ENCODE measurements at places on chromosomes 1 and 21.
A peak's percentile ranks its signal among the peaks of the same experiment; 100 is the strongest.

DNA sequence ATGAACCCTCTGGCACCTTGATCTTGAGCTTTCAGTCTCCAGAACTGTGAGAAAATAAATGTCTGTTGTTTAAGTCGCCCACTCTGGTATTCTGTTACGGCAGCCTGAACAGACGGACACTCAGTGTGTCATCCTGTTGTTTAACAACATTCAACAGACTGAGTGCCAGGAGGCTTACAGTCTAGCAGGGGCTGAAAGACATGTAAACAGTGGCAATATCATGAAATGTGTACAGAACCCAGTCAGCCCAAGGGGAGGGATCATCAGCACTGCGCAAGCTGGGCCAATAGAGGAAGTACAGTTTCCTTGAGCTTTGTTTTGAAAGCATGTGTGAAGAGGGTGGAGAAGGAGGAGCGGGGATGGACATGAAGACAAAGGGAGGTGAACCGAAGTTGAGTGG is 13.6 kb downstream of the DIP2A start:
- DNase-seq: peak; percentile 66

- DNase-seq: peak; percentile 79
These were observed 69.2 kb downstream of the FASLG start for GRCh38 chr1:172727956-172728603.

GRCh38 chr1:51768971-51769588 is 109.4 kb downstream of the NRDC start:
- peak; percentile 70 for DNase-seq

GRCh38 chr21:27359141-27359540 is 392.3 kb upstream of the ADAMTS5 start:
- DNase-seq: no peak

DNA sequence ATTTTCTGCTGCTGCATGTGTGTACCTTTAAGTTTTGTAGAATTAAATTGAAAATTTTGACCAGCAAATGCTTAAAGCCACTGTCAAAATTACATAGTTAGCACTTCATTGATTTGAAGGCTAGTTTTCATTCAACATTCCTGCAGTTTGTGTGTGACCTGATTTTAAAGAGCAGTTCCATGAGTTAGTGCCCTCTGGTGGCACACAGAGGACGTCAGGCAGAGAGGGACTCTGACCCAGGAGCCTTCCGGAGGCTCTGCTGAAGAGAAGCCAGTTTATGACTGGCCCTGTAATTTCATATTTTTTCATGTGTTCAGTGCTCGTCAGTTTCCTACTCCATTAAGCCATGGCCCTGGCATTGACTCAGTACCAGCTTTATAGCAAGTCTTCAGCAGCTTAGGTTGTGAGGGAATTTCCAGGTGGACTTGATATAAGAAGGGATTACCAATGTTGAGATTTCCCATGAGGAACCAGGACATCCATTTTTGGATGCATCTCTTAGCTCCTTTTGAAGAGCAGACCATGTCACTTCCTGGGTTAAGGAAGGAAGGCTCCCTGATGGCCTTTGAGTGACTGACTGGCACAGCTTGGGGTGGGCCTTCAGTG is 104.7 kb downstream of the CAMTA1 start:
- DNase-seq: peak; percentile 64

GRCh38 chr1:159936273-159936904 is 9.0 kb downstream of the IGSF9 start:
- peak; percentile 87 for DNase-seq

- DNase-seq: no peak
These were observed 4.4 kb downstream of the ELOVL1 start for GRCh38 chr1:43363283-43363934.

- DNase-seq: no peak
These were observed 78.2 kb upstream of the FGGY start for GRCh38 chr1:59218521-59219236.

- no peak for DNase-seq
These were observed 112.0 kb downstream of the PDE4B start for GRCh38 chr1:65904681-65905083.

GRCh38 chr1:212760126-212760823 is 31.3 kb downstream of the NSL1 start:
- peak; percentile 42 for DNase-seq

DNA sequence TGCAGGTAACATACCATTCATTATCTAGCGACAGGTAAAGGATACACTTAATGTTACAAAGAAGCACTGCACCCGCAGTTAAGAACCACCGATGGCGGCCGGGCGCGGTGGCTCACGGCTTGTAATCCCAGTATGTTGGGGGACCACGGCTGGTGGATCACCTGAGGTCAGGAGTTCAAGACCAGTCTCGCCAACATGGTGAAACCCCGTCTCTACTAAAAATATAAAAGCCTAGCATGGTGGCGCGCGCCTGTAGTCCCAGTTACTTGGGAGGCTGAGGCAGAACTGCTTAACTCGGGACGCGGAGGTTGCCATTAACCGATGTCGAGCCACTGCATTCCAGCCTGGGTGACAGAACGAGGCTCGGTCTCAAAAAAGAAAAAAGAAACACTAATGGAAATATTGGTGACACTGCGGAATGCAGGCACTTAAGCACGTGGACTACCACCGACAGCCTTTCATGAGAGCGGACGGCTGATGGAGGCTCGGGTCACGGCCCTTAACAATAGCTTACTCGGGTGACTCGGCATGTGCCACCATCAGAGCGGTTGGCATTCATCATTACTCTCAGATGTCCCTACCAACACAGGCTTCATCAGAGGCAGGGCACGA is 542 bp downstream of the GAS5 start:
- no peak for DNase-seq

GRCh38 chr1:72678683-72679082 is 396.3 kb upstream of the NEGR1 start:
- DNase-seq: no peak

GRCh38 chr1:168136709-168137514 is at the start of gene GPR161:
TSS of gene GPR161 (minus strand) at chr1:168136930. CDS start at chr1:168104850, 32,080 bp downstream.
- peak; percentile 60 for DNase-seq

- DNase-seq: peak; percentile 10
These were observed 50.8 kb downstream of the PAX7 start for GRCh38 chr1:18681423-18681835.

DNA sequence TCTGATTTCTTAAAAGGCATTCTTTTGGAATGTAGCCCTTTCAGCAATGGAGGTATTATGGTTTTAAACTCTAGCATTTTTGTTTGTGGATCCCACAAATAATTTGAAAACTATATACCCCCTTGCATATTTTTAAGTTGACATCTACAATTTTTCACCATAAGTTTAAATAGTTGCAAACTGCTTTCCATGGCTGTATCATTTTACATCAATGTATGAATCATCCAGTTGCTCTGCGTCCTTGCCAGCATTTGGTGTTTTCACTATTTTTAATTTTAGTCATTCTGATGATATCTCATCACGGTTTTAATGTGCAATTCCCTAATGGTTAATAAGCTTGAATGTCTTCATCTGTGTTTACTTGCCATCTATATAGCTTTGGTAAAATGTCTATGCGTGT is 20.7 kb downstream of the DIPK1A start:
- no peak for DNase-seq

DNA sequence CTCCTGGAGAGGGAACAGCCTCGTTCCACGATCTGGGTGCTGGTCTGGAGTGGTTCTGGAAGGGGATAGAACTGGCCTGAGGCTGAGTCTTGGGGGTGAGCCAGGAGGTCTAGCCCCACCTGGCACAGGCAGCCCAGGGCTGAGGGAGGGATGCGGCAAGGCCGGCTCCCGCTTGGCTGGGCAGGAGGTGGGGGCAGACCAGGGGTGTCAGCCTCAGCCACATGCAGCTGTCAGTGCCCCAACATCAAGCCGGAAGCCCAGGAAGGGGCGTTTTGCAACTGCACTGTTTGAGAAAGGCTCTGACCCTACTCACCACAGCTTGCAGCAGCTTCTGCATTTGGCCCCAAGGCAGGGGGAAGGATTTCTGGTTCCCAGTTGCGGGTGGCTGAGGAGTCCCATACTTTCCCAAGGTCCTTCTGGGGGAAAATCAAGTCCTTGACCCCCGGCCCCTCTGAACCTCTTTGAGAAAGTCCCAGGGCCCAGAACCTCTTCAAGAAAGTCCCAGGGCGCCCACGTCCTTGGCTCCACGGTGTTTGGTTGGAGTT is 2.0 kb downstream of the EFHD2 start:
- DNase-seq: peak; percentile 85

DNA sequence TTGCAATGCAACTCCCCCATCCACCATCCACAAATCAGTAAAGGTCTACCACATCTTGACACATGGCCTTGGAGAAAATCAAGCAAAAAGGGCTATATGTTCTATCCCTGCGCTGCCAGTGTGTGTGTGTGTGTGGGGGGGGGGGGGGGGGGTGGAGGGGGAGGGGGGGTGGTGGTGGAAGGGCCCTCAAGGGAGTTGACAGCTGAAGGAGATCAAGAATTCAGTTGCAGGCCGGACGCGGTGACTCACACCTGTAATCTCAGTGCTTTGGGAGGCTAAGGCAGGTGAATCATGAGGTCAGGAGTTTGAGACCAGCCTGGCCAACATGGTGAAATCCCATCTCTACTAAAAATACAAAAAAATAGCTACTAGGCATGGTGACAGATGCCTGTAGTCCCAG is 37.6 kb upstream of the CLIC4 start:
- no peak for DNase-seq

DNA sequence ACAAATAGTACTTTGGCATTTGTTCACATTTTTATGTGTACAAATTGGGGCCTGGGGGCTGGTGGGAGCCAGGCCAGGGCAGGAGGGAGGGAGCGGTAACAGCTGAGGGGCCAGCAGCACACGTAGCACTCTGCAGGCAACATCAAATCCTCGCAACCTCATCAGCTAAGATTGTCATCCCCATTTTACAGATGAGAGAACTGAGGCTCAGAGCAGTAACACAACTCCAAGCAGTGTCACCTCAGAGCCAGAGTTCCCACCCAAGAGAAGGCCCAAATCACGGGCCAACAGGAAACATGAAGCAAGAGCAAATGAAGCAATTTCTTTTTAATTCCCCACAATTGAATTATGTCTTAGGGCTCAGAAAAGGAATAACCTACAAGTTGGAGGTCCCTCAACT is 14.1 kb downstream of the IFFO2 start:
- no peak for DNase-seq

GRCh38 chr1:41152622-41153044 is 89.5 kb downstream of the SCMH1 start:
- DNase-seq: no peak

- no peak for DNase-seq
These were observed 38.6 kb upstream of the IL12RB2 start for GRCh38 chr1:67269061-67269460.

GRCh38 chr1:116379057-116379630 is 6.1 kb downstream of the ATP1A1 start:
- no peak for DNase-seq

DNA sequence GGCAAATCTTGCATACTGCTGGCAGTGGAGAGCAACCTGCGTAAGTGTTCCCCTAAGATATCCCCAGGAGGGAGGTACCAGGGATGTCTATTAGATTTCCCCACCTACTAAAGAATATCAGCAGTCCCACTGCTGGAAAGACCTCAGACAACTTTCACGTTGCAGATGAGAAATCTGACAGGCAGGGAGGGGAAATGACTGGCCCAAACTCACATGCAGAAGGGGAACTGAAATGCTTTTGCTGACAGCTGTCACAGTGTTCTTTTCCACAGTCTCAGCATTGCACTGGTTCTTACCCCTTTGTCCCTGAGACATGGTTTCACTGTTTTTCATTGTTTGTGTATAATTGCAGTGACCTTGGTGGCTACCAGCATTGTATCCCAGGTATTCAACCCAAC is 84.8 kb upstream of the ATP1A1 start:
- no peak for DNase-seq

DNA sequence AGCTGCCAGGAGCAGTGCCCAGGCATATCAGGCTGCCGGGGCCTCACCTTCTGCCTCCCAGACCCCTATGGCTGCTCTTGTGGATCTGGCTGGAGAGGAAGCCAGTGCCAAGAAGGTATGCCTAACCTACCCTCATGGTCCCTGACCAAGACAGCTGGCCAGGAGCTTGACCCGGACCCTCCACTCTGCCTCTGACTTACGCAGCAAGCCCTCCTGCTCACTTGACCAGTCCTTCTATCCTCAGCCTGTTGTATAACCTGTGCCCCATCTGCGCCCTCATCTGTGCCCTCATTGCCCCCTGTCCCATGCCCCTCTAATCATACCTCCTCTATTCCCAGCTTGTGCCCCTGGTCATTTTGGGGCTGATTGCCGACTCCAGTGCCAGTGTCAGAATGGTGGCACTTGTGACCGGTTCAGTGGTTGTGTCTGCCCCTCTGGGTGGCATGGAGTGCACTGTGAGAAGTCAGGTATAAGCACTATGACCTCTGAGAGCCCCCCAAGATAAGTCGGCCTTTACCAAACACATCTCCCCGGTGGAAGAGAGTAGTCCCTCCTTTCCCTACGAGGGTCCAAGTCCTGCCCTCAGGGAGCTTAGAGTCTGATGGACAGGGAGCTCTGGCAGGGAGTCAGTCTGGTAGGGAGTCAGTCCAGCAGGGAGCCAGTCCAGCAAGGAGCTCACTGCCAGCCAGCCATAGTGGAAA is 6.8 kb downstream of the TIE1 start:
- DNase-seq: no peak

- peak; percentile 74 for DNase-seq
These were observed 13.6 kb upstream of the FAM89A start for GRCh38 chr1:231053493-231054162.

- no peak for DNase-seq
These were observed 24.8 kb upstream of the ACBD6 start for GRCh38 chr1:180527101-180527669.

DNA sequence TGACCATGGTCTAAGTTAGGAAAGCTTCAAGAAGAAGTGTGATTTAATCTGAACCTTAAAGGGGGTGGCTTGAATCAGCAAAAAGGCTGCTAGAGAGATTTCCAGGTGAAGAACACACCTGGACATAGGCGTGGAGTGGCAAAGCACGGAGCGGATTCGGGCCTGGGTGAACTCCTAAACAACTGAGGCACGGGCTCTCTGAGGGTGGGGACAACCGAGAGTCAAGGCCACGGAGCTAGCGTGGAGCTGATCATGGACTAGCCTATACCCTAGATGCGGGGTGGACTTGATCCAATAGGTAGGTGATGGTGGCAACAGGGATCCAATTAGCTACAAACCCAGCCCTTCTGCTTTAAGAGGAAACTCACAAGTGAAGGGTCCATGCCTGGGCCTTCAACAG is 27.8 kb downstream of the SYT2 start:
- no peak for DNase-seq

DNA sequence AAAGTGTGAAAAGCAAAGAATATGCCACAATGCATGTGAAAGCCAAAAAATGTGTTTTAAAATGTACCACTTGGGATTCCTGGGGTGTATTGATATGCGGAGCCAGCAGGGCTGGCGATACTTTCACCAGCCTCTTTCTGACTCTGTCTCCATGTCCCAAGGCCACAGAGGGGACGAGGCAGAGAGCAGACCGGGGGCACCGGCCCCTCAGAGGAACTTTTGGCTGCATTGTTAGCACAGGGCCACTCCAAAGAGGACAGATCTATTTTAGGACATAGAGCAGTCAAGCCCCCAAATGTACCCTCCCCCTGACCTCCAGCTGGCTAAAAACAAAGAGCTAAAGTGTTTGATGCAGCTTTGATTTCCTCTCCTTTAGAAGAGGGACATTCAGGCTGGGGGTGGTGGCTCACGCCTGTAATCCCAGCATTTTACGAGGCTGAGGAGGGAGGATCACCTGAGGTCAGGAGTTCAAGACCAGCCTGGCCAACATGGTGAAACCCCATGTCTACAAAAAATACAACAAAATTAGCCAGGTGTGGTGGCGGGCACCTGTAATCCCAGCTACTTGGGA is 25.6 kb upstream of the ZNF436 start:
- DNase-seq: no peak
